ENCODE measurements at places on chromosomes 1 and 21. TPM values are rescaled to one million over a fixed set of nuclear protein-coding genes. Genes with fewer than 3 reads are reported as not detected.

The G0S2 gene
- total RNA-seq = 9.4 TPM

The MTARC2 gene
- total RNA-seq = not detected

The HORMAD1 gene
- not detected for total RNA-seq

The MYOG gene
- not detected for total RNA-seq

Data from activated CD8-positive, alpha-beta memory T cell treated with anti-CD3 and anti-CD28 coated beads for 36 hours (primary cell).